ENCODE measurements at places on chromosomes 5 and 9.

GRCh38 chr9:70600506-70600905, 186.0 kb upstream of the KLF9 start:
- no peak for DNase-seq

- no peak for DNase-seq
Observed at GRCh38 chr5:137487600-137487999, 11.5 kb downstream of the SPOCK1 start.

DNA sequence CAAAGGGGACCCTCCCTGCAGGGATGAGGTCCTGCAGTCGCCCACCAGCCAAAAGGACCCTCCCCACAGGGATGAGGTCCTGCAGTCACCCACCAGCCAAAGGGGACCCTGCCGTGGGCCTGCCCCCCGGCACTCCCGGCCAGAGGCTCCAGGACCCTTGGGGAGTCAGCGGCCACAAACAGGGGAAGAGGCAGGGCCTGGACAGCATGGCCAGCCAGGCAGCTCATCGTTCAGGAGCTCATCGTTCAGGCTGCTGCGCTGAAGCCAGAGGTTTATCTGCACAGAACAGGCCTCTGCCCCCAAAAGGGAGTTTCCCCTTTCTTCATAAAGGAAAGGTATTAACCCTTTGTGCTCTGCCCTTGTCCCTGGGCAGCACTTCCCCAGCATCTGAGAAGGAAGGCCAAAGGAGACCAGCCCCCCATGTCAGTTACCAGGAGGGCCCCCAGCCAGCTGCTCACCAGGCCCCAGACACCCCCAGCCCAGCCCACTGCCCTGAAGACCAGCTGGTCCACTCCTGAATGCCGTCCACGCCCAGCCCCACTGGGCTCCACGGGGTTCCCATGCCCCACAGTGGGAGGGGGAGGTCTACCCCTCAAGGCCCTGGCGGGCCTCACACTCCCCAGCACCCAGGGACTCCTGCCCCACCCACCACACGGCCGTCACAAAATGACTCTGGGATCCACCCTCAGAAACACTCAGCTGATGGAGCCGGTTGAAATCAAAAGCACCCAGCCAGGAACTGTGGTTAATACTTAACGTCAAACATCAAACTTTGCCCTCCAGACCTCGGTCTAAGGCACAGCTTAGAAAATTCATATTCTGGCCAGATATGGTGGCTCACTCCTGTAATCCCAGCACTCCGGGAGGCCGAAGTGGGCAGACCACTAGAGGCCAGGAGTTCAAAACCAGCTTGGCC, 6.3 kb downstream of the SLC12A7 start:
- DNase-seq = no peak

- DNase-seq = no peak
Observed at GRCh38 chr5:113574417-113574816, 60.9 kb downstream of the YTHDC2 start.

GRCh38 chr5:137218471-137218870, 280.7 kb downstream of the SPOCK1 start:
- DNase-seq = no peak

- no peak for DNase-seq
Observed at GRCh38 chr9:8627976-8628679, 828.5 kb upstream of the DMAC1 start.

- DNase-seq = no peak
Observed at GRCh38 chr5:94689908-94690307, 71.4 kb downstream of the SLF1 start.

GRCh38 chr9:128070874-128071273, 2.8 kb downstream of the SLC25A25 start:
- DNase-seq = no peak

GRCh38 chr9:121784731-121785411, 133.4 kb downstream of the DAB2IP start:
- no peak for DNase-seq

DNA sequence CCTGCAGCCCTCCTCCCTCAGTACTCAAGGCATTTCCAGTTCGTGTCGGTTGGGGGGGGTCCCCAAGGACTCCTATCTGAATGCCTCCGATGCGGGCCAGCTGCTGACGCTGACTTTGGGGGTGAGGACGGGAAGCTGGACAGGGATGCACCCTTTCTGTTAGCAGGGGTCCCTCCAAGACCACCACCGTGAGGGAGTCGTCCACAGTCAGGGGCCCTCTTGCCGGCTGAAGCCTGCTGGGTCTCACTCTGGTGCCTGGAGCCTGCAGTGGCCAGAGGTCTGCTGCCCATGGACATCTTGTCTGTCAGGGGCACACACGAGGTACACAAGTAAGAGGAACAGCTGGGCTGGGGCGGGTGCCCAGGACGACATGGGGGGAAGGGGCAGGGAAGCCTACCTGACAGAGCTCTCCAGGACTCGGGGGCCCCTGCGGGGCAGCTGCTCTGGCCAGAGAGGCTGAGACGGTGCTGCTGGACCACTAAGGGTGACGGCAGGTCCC, 9.1 kb upstream of the ZDHHC11 start:
- DNase-seq = no peak

GRCh38 chr5:42423285-42424165, at the start of gene GHR:
TSS of gene GHR (plus strand) at chr5:42423439. CDS start at chr5:42565875, 142,436 bp downstream.
- DNase-seq = no peak

DNA sequence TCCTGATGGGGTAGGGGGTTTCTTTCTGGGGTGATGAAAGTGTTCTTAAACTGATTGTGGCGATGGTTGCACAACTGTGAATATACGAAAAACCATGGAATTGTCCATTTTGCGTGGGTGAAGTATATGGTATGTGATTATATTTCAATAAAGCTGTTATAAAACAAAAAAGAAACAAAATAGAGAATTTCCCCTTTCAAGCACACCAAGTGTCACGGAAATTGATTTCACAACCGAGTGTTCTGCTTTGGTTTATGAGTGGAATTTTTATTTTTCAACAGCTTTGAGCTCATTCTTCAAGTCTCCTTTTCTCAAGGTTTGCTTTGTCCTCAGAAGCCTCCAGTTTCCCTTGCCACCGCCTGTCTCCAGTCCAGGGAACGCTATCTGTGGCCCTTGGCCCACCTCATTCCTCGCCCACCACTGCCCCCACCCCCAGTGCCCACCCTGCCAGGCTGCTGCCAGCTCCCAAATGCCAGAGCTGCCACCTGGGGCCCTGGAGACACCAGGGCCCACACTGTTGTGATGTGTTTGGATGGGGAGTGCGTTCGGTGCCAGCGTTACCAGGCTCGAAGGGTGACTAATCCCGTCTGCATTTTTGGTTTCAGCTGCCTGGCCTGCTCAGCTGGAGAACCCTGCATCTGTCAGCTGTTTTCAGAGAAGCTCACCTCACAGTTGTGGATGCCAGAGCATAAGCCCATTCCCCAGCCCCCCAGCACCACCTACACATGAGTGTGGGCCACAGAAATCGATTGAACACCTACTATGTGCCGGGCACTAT, 30.4 kb downstream of the DUSP1 start:
- no peak for DNase-seq

GRCh38 chr5:139964994-139965565, 78.0 kb downstream of the NRG2 start:
- no peak for DNase-seq

- no peak for DNase-seq
Observed at GRCh38 chr5:143586781-143587362, 183.4 kb upstream of the NR3C1 start.

- no peak for DNase-seq
Observed at GRCh38 chr5:139823757-139824355, 28.2 kb downstream of the PSD2 start.

- DNase-seq = no peak
Observed at GRCh38 chr5:169472544-169472943, 111.0 kb upstream of the SPDL1 start.

GRCh38 chr5:60386436-60387050, 313.4 kb downstream of the DEPDC1B start:
- DNase-seq = no peak

GRCh38 chr9:99582814-99583213, 238.9 kb upstream of the NR4A3 start:
- DNase-seq = no peak

DNA sequence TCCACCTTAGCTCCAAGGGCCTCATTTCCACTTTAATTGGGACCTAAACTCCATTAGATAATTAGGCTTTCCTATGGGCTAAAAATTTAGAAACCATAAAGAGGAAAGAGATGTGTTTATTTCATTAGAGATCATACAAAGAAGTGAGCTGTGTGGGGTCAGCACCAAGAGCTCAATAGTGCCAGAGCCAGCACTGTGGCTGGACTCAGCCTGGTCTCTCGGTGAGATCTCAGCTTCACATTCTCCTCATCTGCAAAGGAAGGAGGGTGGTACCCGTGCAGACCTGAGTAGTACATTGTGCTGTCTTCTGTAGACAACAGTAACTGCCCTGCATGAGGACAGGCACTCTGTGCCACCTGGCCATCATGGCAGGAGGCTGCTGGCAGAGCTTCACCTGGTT, 136.1 kb upstream of the EPB41L4A start:
- no peak for DNase-seq

GRCh38 chr9:109448223-109448622, 49.9 kb downstream of the PTPN3 start:
- DNase-seq = no peak

DNA sequence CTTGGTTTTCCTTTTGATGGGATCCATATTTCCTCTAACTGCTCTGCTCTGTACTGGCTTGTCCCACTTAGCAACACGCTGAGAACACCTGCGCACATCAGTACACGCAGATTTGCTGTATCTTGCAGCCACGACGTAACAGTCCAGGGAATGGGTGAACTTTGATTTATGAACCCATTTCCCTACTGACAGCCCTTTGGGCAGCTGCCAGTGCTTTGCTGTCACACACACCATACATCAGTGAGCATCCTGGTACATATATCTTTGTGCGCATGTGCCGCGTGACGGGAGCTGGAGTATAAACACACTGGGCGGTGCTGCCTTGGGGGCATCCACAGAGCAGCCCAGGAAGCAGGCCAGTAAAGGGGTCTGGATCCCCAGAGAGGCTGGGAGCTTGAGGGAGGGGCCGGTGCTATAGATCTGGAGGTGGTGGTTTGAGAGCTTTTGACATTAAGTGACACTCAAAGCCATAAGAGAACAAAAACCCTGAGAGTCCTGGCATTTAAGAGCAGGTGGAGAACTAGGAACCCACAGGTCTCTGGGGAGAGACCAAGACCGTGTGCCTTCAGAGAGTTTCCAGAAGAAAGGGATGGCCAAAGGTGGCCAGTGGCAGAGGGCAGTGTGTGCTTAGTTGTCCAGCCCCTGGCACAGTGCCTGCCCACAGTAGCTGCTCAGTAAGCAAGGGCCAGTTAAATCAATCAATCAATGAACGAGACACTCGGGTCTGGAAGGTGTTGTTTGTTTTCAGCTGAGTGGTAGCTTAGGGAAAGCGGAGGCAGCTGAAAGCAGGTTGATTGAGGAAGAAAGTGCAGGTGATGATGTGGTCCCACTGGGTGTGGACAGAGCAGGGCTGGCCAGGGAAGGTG, 53.7 kb downstream of the LMX1B start:
- DNase-seq = no peak

- no peak for DNase-seq
Observed at GRCh38 chr5:114237766-114238165, 124.1 kb upstream of the KCNN2 start.

DNA sequence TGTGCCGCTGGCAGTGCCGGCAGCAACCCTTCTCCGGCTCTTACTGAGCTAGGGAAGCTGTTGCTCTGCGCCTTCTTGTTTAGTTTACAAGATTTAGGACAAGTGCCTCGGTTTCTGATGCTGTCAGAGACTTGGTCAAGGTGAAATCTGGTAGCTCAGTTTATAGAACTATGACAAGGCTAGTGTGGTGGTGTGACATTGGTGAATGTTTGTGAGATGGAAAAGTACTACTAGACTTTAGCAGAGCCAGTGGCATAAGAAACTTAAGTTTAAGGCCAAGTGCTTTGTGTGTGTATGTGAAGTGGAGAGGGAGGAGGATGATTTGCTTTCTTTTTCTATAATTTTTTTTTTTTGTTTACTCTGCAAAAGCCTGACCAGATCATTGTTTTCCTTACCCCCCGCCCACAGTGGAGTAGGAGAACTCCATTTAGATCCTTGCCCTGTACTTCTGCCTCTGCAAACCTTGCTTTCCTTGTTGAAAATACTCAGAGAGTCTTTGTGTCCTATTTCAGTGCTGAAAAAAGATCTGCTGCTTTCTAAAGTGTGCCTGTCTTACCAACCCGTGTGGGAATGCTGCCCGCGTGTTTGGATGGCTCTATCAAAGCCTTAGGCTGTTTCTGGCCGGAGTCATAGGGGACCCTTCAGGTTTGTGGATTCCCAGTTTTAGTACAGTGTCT, 75.9 kb downstream of the TRIO start:
- no peak for DNase-seq

DNA sequence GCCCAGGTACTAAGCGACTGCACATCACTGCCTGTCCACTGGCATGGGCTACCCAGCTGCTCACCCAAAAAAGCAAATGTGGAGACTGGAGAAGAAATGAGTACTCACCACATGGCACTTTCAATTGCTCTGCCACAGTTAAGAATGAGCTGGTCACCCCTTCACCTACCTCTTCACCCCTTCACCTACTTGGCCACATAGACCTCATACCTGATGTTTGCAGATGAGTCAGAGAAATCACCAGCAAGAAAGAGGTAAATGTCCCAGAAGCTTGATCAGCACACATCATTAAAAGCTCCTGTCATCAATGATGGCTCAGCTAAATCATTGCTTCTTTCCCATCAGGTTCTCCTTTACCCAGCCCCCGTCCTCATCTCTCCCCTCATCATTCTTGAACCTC, 7.6 kb upstream of the PRUNE2 start:
- DNase-seq = no peak

All from stimulated activated CD8-positive, alpha-beta memory T cell treated with anti-CD3 and anti-CD28 coated beads, Interleukin-4, amount 100 ng/mL, for 1 hour (primary cell).